ENCODE measurements at places on chromosomes 13 and 19.
A peak's percentile ranks its signal among the peaks of the same experiment; 100 is the strongest.

DNA sequence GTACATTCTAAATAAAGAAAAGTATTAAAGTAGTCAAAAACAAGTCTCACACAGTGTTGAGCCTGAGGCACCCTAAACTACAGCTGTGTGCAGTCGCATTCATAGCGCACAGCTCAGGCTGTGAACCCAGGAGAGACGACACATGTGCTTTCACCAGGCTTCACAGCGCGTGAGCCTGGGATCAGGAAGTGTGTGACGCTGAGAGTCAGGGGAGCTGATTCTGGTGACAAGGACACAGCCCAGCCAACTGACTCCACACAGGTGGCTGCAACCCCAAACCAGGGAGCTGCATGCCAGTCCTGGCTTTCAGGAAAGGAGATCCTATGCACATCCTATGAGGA lies 41.6 kb downstream of the COL4A1 start:
- no peak for DNase-seq

DNA sequence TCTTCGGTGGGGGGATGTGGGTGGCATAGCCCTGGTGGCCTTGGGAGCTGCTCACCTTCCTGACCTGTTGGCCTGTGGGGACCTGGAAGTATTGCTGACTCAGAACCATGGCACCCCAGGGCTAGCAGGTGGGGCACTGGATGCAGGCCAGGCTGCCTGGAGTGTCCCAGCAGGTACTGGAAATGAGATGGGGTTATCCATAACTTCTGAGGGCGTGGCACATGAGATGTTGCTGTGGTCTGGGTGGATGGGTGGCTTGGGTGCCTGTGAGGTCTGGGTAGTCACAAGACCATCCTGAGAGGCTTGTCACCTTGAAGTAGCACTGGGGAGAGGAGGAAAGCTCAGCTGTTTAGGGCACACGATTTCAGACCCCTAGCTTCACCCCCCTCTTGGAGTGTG lies 636 bp upstream of the RNF225 start:
- no peak for DNase-seq

GRCh38 chr13:111525320-111526118 lies 205.1 kb downstream of the TEX29 start:
- no peak for DNase-seq

DNA sequence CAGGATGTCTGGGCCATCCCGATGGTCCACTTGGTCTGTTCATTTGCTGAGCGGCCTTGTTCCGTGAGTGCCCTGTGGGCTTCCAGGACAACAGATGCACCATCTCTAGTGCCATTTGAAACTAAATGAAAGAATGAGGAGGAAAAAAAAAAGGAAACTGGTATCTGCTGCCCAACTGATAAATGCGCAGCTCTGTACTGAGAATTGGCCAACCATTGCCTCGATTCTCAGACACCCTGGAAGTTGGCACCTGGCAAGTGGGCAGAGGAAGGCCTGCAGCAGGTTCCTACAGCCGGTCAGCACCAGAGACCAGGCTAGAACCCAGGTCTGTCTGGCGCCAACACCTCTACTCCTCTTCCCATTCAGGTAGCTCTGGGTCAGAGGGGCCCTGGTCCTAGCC lies 18.9 kb downstream of the SLC7A1 start:
- no peak for DNase-seq

- no peak for DNase-seq
Observed at GRCh38 chr19:13010038-13010991, 15.0 kb downstream of the NFIX start.

DNA sequence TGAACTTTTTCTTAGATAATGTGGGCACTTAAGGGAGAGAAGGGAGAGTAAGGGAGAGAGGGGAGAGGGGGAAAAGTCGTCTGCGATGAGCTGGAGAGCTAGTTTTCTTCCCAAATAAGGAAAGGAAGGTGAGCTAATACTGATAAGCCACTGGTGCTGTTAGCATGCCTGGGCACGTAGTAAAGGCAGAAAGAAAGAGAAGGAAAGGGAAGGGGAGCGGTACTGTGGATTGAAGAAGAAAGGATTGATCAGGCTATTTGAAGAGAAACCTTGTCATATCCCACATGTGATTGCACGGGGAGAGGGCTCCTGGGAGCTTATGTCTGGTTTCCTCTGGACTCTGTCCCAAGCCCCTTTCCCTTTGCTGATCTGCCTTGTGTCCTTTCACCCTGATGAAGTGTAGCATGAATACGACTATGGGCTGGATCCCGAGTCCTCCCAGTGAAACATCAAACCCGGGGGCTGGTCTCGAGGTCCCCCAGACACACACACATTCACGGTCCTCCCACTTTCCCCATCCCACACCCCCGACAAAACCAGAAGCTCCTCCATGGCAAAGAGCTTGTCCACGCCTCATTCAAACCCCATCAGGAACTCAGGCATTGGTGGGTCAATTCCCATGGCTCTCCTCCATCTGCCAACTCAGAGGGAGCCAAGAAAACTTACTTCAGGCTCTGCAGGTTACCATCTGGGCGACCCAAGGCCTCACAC lies 30.6 kb downstream of the NLRP13 start:
- no peak for DNase-seq

- DNase-seq: no peak
Observed at GRCh38 chr19:41302624-41303351, 7.2 kb upstream of the CCDC97 start.

GRCh38 chr13:71218960-71219359 lies 648.0 kb downstream of the DACH1 start:
- DNase-seq: peak; percentile 19

GRCh38 chr19:56538761-56539263 lies at the start of gene ZFP28:
Gene ZFP28, plus strand, starts transcription at chr19:56538948. Its CDS starts 71 bp downstream, at chr19:56539019.
- DNase-seq: no peak

Measured in choroid plexus epithelial cell (primary cell).